ENCODE measurements at places on chromosomes 11 and 22.

- DNase-seq = no peak
These were observed 57.4 kb downstream of the IGLL1 start for GRCh38 chr22:23522623-23523251.

GRCh38 chr11:107265591-107266121 lies 192.0 kb downstream of the CWF19L2 start:
- no peak for DNase-seq

DNA sequence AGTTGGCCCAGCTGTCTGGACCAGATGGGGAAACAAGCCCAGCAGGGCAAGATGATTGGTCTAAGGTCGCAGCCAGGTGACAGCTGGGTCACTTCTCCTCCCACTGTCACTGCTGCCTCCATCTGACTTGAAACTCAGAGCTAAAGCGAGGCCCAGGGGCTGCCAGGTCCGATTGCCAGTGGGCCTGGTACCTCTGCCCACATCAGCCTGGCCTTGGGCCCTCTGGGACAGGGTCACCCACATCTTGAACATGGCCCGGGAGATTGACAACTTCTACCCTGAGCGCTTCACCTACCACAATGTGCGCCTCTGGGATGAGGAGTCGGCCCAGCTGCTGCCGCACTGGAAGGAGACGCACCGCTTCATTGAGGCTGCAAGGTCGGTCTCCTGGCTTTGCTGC lies 5.8 kb downstream of the SSH3 start:
- DNase-seq = no peak

DNA sequence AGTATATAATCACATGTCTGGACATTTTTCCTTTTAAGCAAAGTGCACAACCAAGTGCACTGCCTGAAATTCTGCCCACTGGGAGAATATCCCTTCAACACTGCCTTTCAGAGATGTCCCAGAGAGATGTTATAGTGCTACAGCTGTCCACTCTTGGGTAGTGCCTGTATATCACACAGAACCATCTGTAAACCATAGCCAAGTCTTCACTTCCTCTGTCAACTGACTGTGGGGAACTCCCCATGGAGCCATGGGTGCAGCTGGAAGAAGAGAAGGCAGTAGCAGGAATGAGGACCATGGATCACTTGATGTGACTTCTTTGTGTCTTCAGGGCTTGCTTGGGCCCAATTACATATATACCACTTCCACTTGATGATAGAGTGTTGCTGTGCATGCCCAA lies 44.6 kb upstream of the LIN7C start:
- DNase-seq = no peak

GRCh38 chr11:6615046-6615445 lies 3.0 kb upstream of the TAF10 start:
- DNase-seq = no peak

- DNase-seq = no peak
These were observed 950 bp downstream of the FERMT3 start for GRCh38 chr11:64207256-64208085.

GRCh38 chr11:59224351-59224928 lies 11.7 kb upstream of the MPEG1 start:
- no peak for DNase-seq

DNA sequence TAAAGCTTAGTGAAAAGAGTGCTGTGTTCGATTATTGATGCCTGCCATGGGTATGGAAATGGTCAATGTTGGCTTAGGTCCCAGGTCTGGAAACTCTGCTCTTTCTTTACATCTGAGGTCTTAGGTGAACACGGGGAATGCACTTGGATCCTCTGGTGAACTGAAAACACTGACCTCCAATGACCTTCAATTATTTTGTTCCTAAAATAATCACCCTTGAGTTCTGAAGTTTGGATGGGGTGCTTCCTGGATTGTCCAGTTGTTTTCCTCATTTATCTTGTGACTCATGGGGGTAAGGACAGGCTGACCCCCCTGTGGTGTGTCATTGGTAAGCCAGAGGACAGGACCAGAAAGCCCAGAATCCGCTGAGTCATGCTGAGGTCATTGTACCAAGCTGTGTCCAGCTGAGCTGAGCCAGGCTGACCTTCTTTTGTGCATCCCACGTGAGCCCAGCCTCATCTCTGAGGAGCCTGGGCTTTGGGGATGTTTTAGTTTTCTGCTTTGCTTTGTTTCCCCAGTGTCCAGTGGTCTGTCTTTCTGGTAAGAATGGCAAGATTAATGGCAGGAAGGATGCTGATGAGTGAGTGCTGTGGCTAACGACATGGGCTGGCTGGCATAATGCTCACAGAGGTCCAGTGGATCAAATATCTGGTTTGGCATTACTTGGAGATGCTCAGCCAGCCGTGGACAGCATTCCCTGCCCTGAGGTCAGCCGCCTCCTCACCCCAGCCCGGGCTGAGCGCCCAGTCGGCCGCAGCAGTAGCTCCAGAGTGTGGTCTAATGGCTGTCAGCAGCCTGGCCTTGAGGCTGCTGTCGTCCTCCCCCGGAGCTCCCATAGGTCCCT lies 35.6 kb downstream of the AMPD3 start:
- DNase-seq = no peak

DNA sequence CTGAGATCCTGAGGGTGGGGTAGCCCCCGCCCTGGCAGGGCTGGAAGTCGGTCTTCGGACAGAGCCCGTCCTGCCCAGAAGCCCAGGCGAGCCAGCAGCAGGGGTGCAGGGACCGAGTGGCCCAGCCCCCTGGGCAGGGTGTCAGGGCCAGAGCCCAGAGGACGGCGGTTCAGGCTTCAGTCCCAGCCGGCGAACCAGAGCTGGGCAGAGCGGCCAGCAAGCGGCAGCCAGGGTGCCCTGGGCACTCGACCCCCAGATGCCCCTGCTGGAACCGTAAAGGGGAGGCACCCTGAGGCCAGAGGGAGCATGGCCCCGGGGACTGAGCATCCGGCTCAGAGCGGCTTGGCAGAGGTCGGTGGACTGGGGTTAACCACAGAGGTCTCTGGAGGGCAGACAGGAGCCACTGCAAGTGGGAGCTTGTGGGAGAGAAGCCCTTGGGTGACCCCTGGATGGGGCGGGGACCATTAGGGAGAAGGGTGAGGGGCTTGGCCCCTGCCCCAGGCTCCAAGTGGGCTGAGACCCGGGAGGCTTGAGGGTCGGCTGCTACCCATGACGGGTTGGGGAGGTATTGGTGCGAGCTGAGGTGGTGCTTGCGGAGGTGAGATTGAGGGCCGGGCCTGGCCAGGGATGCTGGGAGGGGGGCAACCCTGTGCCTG lies 15.9 kb downstream of the LSP1 start:
- DNase-seq = no peak

- DNase-seq = no peak
These were observed 2.2 kb downstream of the FXYD2 start for GRCh38 chr11:117822074-117823033.

DNA sequence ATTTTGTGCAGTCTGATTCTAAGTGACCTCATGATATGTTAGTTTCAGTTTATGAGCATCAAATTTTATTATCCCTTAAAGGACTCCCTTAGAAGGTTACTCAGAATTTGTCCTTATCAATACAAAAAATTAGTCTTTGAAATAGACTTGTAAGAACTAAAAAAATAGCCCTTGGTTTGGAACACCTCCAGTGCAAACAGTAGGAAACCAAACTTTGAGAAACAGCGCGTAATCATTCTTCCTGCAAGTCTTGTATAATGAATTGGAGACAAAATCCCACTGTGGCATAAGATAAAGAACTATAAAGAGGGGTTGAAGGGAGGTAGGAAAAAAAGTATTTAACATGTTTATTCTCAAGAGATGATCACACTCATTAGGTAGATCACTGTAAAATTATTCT lies 10.8 kb upstream of the MSANTD4 start:
- DNase-seq = no peak

- no peak for DNase-seq
These were observed 20.6 kb downstream of the APLNR start for GRCh38 chr11:57216463-57216862.

- no peak for DNase-seq
These were observed 112.3 kb upstream of the TOP3B start for GRCh38 chr22:22094921-22095320.

GRCh38 chr11:12235947-12236743 lies 125.8 kb downstream of the MICAL2 start:
- peak; percentile 50 for DNase-seq

DNA sequence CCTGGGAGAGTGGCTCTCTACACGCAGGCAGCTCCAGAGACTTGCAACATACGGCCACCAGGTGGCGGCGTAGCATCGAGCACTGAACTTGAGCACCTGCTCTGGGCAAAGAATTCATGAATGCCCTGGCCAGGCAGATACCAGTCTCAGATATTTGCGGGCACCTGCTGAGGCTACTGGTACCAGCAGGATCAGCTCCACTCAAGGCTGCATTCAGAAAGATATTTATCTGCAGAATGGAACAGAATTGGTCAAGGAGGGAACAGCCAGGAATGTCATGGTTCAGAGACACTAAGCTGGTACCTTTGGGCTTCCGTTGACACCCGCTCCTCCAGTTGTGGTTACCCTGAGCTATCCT lies 10.8 kb upstream of the CCDC86 start:
- peak; percentile 87 for DNase-seq

DNA sequence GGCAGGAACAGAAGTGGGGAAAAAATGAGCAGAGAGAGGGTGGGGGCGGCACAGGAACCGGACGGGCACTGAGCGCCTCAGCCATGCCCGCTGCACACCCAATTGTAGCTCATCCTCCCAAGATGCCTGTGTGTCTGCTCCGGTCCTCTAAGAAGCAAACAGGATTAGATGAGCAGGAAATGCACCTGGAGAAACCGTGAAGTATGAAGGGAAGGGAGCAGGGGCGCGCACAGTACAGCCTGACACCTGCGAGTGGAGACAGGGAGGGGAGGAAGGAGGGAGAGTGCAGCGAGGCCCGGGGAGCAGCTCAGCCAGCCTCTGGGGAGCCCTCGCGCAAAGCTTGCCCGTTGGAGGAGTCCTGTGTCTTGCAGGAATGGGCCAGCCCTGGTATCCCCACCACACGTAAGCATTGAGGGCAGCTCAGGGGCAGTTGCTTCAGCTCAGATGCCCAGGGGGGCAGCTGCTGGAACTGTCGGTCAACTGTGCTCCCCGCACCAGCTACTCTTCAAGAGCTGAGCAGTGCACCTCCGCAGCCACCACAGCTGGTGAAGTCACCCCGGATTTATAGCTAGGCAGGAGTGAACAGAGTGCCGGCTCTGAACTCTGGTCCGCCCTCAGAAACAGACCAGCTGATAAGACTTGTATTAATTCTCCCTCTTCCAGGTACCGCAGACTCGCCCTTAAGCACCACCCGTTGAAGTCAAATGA lies 7.0 kb downstream of the DNAJB13 start:
- DNase-seq = no peak

GRCh38 chr11:65112546-65113360 lies 1.1 kb downstream of the TM7SF2 start:
- DNase-seq = peak; percentile 16

- peak; percentile 18 for DNase-seq
These were observed 16.8 kb upstream of the GLYATL1 start for GRCh38 chr11:58922479-58922878.

DNA sequence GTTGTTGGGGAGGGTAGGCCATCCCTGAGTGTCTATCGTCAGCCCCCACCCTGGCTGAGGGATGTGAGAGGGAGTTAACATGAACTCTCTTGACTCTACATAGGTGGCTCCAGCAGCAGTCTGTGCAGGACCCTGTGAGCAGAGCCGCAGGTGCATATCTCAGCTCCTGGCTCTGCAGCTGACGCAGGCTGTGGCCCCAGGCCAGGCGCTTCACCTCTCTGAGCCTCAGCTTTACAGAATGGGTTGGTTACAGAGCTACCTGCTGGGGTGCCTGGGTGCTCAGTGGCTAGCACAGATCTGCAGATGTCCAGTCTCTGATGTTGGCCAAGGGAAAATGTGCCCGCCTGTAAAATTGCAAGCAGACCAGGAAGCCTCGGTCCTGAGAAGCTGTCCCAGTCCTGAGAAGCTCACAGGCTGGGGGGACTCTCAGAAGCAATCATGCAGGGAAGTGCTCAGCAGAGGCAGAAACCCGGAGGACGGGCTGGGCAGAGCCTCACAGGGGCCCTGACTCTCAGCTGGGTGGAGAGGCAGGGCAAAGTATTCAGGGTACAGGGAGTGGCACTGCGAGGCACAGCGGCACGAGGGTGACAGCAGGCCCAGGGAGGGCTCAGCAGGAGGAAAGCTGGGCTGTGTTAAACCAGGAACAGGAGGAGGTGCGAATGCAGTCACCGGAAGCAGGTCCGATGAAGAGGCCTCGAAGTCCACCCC lies 15.9 kb upstream of the LRP5 start:
- no peak for DNase-seq

DNA sequence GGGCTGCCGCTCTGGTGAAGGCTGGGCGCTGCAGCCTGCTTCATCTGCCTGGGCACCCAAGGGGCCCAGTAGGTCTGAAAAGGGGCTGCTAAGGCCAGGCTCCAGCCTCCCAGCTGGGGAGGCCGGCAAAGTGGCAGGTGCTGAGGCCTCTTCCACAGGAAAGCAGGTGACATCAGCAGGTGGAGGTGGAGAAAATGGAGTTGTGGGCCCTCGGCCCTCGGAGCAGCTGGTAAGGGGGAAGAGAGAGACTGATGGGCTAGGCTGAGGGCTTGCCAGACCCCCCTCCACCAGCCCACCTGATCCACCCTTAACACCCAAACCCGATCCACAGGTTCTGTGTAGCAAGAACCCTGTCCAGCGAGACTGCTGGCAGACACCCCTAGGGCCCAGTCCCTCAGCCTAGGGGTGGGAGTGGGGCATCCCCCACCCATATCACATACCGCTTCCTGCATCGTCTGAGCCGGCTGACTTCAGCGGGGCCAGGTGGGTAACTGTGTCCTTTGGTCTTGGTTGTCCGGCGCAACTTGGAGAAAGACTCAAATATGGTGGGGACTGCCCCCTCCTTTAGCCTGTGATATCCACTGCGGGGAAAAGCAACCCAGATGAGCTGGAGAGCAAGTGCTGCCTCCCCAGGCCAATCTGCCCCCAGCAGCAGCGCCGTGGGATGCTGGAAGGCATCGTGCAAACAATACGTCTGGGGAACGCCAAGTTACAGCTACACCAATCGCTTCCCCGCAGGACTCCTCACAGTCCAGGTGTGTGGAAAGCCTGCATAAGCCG lies 1.5 kb downstream of the THAP7 start:
- no peak for DNase-seq

- DNase-seq = peak; percentile 66
These were observed at the start of gene KCTD14 for GRCh38 chr11:78022397-78023396. TSS of gene KCTD14 (minus strand) at chr11:78023276. CDS start at chr11:78023249, 27 bp downstream.

DNA sequence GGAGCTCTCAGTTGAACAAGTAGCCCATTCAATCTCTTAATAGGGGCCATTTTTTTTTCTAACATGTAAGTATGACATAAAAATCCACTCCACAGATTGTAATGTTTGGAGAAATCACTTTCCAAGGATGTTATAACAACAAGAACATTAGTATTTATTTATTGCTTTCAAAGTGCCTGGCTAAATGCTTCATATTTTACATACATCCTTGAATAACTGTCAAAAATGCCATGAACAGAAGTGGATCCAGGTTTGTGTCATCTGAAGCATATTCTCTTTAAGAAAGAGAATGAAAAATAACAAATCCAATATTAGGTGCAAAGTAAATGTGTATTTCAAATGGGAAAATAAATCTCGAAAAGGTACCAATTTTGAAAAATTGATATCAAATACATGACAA lies 344.0 kb upstream of the FAT3 start:
- no peak for DNase-seq

DNA sequence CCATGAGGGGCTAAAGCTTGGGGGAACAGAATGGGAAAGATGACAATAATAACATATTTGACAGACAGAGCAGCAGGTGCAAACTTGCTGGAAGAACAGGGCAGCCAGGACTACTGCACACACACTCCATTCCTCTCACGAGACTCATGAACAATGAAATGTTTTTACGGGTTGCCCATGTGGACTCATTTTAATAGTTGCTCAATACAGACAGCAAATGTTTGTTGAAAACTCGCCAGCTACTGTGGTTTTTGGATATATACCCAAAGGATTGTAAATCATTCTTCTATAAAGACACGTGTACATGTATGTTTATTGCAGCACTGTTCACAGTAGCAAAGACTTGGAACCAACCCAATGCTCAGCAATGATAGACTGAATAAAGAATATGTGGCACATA lies 10.3 kb downstream of the SYT13 start:
- DNase-seq = peak; percentile 75

Measured in NCI-H2029 (cell line).